Dermis blood vessel endothelial cell (primary cell): ENCODE measurements at places on chromosomes 1 and 21. TPM values are rescaled to one million over a fixed set of nuclear protein-coding genes. Genes with fewer than 3 reads are reported as not detected.
A peak's percentile ranks its signal among the peaks of the same experiment; 100 is the strongest.

Gene MAB21L3
- total RNA-seq: under 0.01 and 0.09 TPM in 2 replicates

Gene KPRP
- total RNA-seq: not detected in 2 replicates

DNA sequence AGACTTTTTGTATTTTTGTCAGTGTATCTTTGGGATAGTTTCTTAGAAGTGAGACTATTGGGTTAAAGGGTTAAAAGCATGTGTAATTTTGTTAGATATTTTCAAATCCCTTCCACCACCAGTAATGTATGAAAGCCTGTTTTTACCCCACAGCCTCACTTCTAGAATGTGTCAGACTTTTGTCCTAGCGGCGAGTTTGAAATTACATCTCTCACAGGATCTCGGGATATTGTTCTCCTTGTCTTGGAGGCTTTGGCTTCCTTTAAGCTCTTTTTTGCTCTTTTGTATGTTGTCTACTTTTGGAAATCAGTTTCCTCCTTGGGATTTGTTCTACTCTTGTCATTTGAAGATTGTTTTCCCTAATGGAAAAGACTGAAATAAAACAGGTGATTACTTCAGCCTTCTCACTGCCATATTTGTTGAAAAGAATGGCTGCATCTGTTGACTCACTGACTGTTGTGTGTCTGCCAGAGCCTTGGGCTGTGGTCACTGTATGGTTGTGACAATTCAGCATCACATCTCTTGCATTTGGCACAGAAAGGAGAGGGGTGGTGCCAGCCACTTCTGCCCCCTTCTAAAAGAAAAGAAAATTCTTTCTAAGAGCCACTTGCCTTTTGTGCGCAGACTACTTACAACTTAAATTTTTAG, 22.6 kb downstream of the ST3GAL3 start:
- no peak for DNase-seq

DNA sequence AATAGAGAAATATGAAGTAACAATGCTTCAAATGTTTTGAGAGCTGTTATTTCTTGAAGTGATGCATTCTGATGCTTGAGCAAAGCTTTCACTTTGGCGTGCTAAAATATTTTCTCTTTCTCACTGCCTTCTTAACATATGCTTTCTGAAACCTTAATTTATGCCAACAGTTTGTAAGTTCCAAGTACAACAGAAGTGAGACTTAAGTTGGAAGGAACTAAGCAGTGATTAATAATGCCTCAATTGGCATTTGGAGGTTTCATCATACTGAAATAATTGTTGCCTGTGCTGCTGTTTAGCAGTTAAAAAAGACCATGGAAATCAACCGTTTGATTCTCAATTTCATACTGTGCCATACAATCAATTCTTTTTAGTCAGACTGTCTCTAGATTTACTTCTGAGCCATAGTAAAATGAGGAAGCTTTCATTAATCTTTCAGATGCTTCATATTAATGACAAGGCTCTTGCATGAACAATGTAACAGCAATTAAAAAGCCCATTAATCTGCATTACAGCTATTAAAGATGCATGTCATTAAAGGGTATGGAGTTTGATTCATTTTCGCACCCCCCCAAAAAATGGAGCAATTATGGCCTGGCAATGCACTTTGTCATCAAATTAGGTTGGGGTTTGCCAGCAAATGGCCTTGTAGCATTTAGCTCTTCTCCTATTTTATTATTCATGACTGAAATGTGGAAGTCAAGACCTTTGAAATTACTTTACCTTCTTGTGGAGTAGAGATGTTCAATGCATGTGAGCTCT, 375.3 kb downstream of the USH2A start:
- DNase-seq: no peak

GRCh38 chr1:162854245-162854882, 6.6 kb downstream of the CCDC190 start:
- DNase-seq: peak; percentile 89

GRCh38 chr1:24459551-24460266, 42.9 kb upstream of the RCAN3 start:
- DNase-seq: no peak
